ENCODE measurements at places on chromosomes 16 and 17. TPM values are rescaled to one million over a fixed set of nuclear protein-coding genes. Genes with fewer than 3 reads are reported as not detected.

DNA sequence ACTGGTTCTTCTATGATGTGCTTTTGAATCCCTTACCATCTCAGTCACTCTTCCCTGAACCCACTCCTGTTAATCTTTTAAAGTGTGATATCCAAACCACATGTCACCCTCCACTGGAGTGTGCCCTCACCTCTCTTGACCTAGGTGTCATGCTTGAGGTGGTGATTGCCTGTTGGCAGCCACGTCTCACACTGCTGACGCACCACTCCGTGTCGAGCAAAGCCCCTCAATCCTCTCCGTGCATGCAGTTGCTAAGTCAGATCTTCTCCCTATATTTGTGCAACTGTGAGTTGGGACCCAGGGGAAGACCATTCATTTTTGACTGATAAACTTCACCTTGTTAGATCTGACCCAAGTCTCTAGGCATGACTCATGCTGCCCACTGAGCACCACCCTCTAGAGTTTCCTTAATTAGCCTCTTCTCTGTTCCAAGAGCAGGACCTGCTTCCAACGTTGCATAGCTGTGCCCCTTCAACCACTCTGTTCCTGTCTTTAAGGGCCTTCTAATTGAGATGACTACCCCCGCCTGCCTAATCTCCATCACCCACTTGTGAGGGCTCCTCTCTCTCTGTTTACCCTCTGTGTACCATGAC lies 2.7 kb downstream of the MYH13 start:
- DNase-seq: no peak

DNA sequence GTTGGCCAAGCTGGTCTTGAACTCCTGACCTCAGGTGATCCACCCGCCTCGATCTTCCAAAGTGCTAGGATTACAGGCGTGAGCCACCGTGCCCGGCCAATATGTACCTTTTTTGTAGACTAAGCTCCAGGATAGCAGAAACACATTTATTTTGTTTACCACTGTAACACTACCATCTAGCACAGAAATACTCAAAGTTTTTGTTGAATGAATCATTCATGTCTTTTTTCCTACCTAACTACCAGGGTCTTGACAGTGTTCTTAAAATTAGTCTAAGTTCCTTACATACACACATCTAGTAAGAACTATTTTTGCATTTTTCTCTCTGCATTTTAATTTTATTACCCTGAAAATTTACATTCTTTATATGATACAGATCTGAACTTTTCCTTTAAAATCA lies 44.4 kb downstream of the AKAP10 start:
- no peak for DNase-seq

FAM20A gene
- total RNA-seq: 0.36 TPM

GRCh38 chr17:13311306-13311705 lies 290.4 kb downstream of the HS3ST3A1 start:
- DNase-seq: peak; percentile 92

GRCh38 chr16:19502395-19503131 lies 19.3 kb downstream of the GDE1 start:
- peak; percentile 66 for DNase-seq

DNA sequence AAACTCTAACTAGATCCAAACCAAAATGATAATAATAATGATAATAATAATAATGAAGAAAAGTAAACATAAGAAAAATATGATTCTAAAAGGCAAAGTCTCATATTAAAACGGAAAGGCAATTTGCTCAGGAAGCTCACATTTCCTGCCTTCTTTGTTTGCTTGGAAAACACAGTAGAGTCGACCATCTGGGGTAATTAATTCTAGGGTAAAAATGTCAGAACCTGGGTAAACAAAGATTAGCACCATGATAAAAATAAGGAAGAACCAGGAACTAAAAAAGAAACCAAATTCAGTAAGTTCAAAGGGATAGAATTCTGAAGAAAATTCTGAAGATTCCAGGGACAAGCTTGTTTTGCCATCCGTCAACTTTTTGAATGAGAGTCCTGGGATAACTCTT lies 16.2 kb downstream of the KRABD2 start:
- no peak for DNase-seq

GRCh38 chr17:67449845-67450755 lies 73.0 kb downstream of the PITPNC1 start:
- DNase-seq: no peak

GRCh38 chr17:66915204-66915611 lies 49.3 kb upstream of the CACNG4 start:
- peak; percentile 42 for DNase-seq

IL21R gene
- 1.1 TPM for total RNA-seq

- no peak for DNase-seq
Observed at GRCh38 chr17:36613155-36613554, 11.8 kb downstream of the MRM1 start.

DNA sequence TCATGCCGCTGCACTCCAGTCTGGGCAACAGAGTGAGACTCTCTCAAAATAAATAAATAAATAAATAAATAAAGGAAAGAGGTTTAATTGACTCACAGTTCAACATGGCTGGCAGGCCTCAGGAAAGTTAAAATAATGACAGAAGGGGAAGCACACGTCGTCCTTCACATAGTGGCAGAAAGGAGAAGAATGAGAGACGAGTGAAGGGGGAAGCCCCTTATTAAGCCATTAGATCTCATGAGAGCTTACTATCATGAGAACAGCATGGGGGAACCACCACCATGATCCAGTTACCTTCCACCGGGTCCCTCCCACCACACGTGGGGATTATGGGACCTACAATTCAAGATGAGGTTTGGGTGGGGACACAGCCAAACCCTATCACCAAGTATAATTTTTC lies 54.5 kb downstream of the PAFAH1B1 start:
- DNase-seq: no peak

WNT3 gene
- 0.96 TPM for total RNA-seq

- DNase-seq: peak; percentile 70
Observed at GRCh38 chr16:55280587-55280986, 43.4 kb upstream of the IRX6 start.

DNA sequence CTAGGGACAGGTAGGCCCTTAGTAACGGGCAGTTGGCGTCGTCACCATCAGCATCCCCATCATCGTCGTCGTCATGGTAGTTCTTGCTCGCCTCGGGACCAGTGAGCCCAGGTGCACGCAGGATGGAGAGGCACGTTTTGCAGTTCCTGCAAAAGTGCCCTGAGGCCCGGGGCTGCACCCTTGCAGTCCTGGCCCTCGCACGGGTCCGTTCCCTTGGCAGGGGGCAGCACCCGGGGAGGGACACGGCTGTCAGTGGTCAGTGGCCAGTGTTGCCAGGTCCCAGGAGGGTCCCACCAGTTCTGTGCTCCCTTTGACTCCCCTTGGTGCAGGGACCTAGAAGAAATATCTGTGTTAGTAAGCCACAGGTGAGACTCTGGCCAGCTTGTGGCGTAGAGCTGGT lies 243.9 kb upstream of the CIBAR2 start:
- DNase-seq: no peak

DNA sequence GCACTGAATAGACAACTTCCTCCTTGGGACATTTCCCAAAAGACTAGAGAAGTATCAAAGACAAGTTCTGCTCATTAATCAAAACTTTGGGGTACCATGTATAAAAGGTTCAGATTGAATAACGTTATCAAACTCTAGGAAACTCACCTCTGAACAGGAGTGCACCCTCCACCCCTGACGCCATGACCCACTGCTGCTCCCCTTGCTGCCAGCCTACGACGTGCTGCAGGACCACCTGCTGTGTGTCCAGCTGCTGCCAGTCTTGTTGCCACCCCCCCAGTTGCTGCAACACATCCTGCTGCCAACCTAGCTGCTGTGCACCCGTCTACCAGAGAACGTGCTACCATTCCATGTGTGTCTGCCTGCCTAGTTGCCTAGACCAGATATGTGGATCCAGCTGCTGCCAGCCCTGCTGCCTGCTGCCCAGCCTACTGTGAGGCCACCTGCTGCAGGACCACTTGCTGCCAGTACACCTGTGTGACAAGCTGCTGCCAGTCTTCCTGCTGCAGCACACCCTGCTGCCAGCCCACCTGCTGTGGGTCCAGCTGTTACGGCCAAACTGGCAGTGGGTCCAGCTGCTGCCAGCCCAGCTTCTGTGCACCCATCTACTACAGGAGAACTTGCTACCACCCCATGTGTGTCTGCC lies 13.8 kb upstream of the KRTAP9-2 start:
- no peak for DNase-seq

- no peak for DNase-seq
Observed at GRCh38 chr16:81469710-81470535, 25.3 kb downstream of the CMIP start.

- DNase-seq: peak; percentile 89
Observed at GRCh38 chr16:58614212-58614611, 15.4 kb downstream of the CNOT1 start.

SLC22A31 gene
- total RNA-seq: not detected

- DNase-seq: no peak
Observed at GRCh38 chr16:49250689-49251088, 30.9 kb downstream of the CBLN1 start.
